ENCODE measurements at places on chromosomes 3 and 15.

- no peak for DNase-seq
These were observed 157.2 kb downstream of the LRRC28 start for GRCh38 chr15:99408236-99409096.

DNA sequence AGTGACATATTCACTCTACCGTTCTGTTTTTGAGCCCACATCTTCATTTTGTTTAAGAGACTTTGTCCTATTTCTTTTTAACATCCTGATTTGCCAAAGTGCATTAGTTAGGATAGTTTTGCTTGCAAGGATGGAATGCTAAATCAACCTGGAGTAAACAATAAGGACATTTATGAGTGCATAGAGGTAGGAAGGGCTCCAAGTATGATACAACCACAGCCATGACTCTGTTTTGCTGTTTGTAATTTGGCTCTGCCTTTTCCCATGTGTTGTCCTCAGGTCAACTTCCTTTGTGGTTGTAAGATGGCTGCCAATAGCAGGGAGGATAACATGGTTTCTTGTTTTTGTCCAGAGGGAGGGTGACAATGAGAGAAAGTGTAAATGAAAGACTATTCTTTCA, 66.4 kb upstream of the GOLIM4 start:
- DNase-seq: no peak

GRCh38 chr3:170277833-170278580, 55.8 kb downstream of the PRKCI start:
- DNase-seq: no peak

DNA sequence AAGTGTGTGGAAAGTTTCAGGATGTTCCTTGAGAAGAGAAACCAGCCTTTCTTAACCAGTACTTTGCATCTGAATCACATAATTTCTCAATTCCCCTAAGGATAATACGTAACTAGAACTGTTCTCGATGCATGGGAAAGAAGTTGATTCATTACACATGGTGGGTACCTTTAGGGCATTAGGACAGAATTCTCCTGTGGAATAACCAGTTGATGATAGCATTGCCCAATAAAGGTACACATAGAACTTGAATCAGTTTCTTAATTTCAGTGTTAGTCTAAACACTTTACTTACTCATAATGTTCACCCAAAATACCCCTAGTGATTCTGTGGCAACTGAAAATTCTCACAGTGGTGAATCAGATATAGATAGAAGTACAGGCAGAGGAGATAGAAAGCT, 1030.9 kb downstream of the ROBO1 start:
- no peak for DNase-seq

DNA sequence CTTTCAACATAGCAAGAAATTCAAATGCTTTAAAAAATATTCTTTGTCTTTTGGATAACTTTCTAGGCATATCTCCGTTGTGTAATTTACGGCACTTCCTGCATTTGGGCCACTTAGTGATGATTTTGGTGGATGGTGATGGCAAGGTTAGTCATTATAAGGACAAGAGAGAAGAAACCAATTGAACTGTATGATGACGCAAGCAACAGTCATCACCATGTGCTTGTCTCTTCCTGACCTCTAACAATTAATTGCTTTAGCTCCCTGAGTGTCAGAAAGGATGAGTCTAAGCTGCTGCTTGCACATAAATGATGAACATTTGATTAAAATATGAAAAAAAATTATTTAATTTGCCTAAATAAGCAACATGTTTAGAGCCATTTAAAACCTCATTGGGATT, 11.3 kb upstream of the P2RY12 start:
- DNase-seq: no peak

GRCh38 chr3:138254216-138254615, 67.1 kb downstream of the ARMC8 start:
- no peak for DNase-seq

GRCh38 chr3:36681867-36682266, 82.5 kb downstream of the DCLK3 start:
- no peak for DNase-seq

GRCh38 chr15:38886315-38887163, 321.9 kb upstream of the RASGRP1 start:
- no peak for DNase-seq
